Bronchial smooth muscle cell (primary cell): ENCODE measurements at places on chromosomes 3 and 15. TPM values are rescaled to one million over a fixed set of nuclear protein-coding genes. Genes with fewer than 3 reads are reported as not detected.

Gene HIGD2B
- under 0.01 TPM in 1 of 2 replicates, not detected in the other for total RNA-seq

Gene CFAP100
- total RNA-seq = not detected in 2 replicates

Gene PSMD2
- total RNA-seq = 431 and 478 TPM in 2 replicates

Gene HDC
- total RNA-seq = not detected in 2 replicates

Gene DUOXA2
- total RNA-seq = not detected in 2 replicates

Gene TP63
- 0.09 TPM in 1 of 2 replicates, not detected in the other for total RNA-seq

Gene MOBP
- under 0.01 TPM in 1 of 2 replicates, not detected in the other for total RNA-seq

Gene DPPA4
- not detected in 2 replicates for total RNA-seq

Gene LINGO1
- not detected in 2 replicates for total RNA-seq

Gene RLBP1
- total RNA-seq = not detected in 2 replicates

Gene C15orf62
- under 0.01 TPM in 1 of 2 replicates, not detected in the other for total RNA-seq

Gene FBXO40
- total RNA-seq = not detected in 2 replicates

Gene GOLGA8G
- not detected in 2 replicates for total RNA-seq

Gene ZNF621
- total RNA-seq = 11.8 and 13.2 TPM in 2 replicates

Gene CLDN16
- not detected in 2 replicates for total RNA-seq

Gene IL20RB
- 0.47 and 2.3 TPM in 2 replicates for total RNA-seq

Gene CACNA2D3
- 0.16 TPM in 1 of 2 replicates, not detected in the other for total RNA-seq

Gene CD200
- under 0.01 TPM in 2 replicates for total RNA-seq

Gene CAND2
- total RNA-seq = 5.0 and 11.5 TPM in 2 replicates

Gene ST6GAL1
- total RNA-seq = 0.86 and 0.95 TPM in 2 replicates

Gene SCG3
- total RNA-seq = not detected in 2 replicates

Gene HGD
- total RNA-seq = 0.26 and 0.32 TPM in 2 replicates

Gene PLCH1
- under 0.01 and 0.09 TPM in 2 replicates for total RNA-seq

Gene MYD88
- total RNA-seq = 7.5 and 8.8 TPM in 2 replicates

Gene TMEM207
- total RNA-seq = not detected in 2 replicates

Gene RNF111
- total RNA-seq = 10.4 and 11.7 TPM in 2 replicates

Gene RYR3
- under 0.01 TPM in 2 replicates for total RNA-seq

Gene SH2D7
- total RNA-seq = not detected in 2 replicates

Gene GOLGA8S
- under 0.01 and 0.09 TPM in 2 replicates for total RNA-seq

Gene UPK1B
- total RNA-seq = under 0.01 TPM in 1 of 2 replicates, not detected in the other

Gene ANKRD34C
- total RNA-seq = not detected in 2 replicates

Gene P4HTM
- total RNA-seq = 35.0 TPM in 2 replicates
